A673 (cell line): ENCODE measurements at places on chromosomes 2 and 18. TPM values are rescaled to one million over a fixed set of nuclear protein-coding genes. Genes with fewer than 3 reads are reported as not detected.

Gene SDC1
- 1.4 and 2.9 TPM in 2 replicates for total RNA-seq

GRCh38 chr2:240701736-240702639, 10.3 kb downstream of the AQP12A start:
- DNase-seq: no peak

DNA sequence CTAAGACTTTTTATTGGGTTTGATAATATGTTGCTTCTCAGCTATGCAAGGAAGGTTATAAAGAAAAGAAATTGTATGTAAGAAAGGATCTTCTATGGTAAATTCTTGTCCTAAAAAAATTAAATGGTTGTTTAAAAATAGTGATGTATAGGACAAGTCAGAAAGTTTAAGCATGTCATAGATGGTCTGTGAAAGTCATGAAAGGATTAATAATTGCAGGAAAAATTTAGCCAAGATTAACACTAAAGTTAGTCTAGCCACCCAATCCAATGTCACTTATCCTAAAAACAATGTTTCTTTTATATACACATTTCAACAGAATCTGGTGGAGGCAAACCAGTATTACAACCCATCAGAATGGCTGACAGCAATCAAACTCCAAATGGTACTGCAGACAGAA, 1046.7 kb upstream of the SLC39A10 start:
- DNase-seq: no peak

DNA sequence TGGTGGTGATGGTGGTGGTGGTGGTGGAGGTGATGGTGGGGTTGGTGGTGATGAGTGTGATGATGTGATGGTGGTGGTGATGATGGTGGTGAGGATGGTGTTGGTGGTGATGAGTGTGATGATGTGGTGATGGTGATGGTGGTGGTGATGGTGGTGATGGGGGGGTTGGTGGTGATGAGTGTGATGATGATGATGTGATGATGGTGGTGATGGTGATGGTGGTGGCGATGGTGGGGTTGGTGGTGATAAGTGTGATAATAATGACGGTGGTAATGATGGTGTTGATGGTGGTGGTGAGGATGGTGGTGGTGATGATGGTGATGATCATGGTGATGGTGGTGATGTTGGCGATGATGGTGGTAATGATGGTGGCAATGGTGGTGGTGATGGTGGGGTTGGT, 67.7 kb downstream of the RRM2 start:
- DNase-seq: no peak

DNA sequence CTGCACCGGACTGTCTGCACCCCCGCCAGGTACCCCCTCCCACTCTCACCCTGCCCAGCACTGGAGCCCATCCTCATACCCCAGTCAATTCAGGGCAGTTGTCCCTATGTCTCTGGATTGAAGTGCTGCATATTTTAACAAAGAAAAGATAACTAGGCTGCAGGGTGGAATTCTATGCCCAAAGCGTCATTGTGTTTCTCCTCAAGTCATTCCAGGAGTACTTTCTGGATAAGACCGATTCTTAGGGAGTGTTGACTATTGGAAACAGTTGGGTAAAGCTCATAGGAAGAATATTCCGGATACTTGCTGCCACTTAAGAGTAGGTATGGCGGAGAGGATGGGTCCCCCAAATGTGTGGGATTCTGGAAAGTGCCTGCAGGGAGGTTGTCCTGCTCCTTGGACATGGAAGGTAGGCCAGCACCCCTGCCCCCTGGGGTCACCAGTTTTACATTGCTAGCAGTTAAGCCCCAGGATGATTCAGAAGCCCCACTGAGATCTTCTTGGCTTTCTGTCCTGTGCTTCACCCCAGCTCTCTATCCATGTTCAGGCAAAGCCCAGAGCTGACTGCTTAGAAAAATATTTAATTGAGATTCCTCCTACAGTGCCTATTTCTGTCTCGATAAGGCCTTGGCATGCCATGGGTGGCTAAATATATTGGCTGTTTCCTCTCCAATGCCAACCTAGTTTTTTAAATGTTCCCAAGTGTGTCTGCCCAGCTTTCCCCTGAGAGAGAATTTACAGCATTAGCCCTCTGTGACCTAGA, 48.2 kb downstream of the RPL37A start:
- DNase-seq: peak; percentile 24

- DNase-seq: no peak
Measured at GRCh38 chr2:11344956-11345677, 681 bp upstream of the ROCK2 start.
